Posterior cingulate gyrus (tissue), 11 donors: ENCODE measurements at places on chromosomes 12 and 14.
A peak's percentile ranks its signal among the peaks of the same experiment; 100 is the strongest.

DNA sequence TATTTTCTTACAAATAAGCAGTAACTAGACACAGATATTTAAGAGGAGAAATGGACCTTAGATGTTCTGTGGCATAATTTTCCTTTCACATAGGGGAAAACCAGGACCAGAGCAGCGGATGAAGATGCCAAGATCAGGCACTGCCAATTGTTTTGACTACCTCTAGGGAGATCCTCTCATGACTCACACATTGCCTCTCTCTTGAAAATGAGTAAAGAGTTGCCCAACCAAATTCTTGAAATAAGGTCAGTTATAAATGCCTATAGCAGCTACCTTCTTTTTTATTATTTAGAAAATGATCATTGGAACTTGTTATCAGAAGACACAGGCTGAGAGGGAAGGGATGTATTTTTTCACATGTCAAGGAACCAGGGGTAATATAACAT, 263.4 kb upstream of the PLEKHG7 start:
- no peak for DNase-seq

DNA sequence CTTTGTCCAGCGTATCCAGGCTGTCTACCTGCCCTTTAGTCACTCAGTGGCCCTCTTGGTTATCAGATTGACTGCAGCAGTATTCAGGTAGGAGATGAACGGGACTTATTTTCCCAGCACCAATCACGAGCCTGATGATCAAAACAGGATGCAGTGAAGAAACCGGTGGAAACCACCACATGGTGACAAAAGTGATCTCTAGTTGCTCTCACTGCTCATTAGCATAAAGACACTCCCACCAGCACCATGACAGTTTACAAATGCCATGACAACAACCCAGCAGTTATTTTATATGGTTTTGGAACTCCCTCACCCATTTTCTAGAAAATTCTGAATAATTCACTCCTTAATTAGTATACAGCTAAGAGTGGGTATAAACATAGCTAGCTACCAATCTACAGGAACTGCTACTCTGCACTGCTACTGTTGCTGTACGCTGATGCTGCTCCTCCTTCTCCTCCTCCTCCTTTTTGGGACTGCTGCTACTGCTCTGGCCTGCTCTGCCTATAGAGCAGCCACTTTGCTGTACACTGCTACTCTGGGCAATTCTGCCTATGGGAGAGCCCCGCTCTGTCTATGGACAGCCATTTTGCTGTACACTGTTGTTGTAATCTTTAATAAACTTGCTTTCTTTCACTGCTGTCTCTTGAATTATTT, 142.5 kb upstream of the SSTR1 start:
- no peak for DNase-seq

DNA sequence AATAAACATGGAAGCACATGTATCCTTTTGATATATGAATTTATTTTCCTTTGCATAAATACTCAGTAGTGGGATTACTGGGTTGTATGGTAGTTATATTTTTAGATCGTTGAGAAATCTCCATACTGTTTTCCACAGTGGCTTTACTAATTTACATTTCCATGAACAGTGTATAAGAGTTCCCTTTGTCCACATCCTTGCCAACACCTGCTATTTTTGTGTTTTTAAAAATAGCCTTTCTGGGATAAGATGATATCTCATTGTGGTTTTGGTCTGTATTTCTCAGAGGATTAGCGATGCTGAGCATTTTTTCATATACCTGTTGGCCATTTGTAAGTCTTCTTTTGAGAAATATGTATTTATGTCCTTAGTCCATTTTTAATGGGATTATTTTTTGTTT, 329.2 kb upstream of the KITLG start:
- DNase-seq, result no peak

DNA sequence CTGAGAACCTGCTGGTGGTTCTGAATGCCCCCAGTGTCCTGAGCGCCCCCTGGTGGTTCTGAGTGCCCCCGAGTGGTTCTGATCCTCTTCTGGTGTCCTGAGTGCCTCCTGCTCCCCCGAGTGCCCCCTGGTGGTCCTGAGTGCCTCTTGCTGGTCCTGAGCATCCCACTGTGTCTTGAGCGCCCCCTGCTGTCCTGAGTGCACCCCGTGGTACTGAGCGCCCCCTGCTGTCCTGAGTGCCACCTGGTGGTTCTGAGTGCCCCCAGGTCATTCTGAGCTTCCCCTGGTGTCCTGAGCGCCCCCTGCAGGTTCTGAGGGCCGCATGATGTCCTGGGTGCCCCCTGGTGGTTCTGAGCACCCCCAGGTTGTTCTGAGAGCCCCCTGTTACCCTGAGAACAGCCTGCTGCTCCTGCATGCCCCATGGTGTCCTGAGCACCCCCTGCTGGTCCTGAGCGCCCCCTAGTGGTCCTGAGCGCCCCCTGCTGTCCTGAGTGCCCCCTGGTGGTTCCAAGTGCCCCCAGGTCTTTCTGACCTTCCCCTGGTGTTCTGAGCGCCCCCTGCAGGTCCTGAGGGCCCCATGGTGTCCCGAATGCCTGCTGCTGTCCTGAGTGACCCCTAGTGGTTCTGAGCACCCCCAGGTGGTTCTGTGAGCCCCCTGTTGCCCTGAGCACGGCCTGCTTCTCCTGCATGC, 1165.4 kb downstream of the TMEM121 start:
- DNase-seq, result no peak

DNA sequence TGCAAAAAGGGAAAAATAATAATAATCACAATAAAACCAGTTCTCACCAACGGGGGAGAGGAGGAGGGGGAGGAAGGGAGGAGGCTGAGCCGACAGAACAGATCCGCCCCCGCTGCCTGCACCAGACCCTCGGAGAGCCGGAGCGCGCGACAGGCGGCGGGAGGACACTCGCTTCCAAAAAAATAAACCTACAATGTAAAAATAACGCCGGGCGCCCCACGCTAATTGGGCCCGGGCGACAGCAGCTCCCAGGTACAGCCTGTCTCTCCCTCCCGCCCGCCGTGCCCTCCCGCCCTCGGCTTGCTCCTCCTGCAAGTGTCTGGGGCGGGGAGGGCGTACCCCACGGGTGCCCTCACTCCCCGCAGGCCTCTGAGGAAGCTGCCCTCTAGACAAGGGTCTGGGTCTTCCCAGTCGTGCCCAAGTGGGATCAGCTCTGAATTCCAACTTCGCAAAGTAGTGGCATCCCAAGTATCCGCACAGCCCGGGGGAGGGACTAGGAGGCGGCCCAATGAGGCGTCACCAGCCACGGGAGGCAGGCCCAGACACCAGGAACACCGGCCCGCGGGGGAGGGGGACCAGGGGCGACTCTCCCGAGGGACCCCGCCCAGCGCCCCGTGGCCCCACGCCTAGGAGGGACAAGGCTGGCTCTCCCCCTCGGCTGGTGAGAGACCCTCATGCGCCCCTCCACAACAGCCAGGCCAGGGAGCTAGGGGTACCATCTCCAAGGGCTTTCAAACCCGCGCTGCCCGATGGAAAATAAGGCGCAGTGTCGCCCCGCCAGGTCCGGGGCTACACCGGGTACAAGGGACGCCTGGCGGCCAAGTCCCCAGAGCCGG, 1.0 kb downstream of the NCOR2 start:
- DNase-seq, result peak; percentile 82

DNA sequence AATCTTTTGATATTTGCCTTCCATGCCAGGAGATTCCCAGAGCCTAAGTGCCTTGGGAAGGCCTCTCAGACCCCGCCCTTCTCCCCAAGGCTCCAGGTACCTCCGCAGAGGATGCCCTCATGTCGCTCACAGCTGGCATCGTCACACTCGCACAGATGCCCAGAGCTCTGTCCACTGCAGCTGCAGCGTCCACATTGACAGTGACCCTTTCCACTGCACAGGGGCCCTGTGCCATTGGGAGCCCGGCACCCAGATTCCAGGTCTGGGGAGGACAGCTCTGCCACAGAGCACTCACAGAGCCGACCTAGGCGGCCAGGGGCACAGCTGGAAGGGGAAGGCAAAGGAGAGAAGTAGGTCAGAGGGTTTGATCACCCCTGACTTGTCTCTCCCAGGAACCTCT, 12.3 kb upstream of the CSAD start:
- no peak for DNase-seq

GRCh38 chr14:103832046-103832445, 15.3 kb downstream of the PPP1R13B start:
- no peak for DNase-seq

GRCh38 chr12:6784296-6784695, 5.0 kb upstream of the CD4 start:
- DNase-seq, result no peak

- DNase-seq, result peak; percentile 70
These were observed 18.6 kb upstream of the GALNT8 start for GRCh38 chr12:4701395-4702190.

DNA sequence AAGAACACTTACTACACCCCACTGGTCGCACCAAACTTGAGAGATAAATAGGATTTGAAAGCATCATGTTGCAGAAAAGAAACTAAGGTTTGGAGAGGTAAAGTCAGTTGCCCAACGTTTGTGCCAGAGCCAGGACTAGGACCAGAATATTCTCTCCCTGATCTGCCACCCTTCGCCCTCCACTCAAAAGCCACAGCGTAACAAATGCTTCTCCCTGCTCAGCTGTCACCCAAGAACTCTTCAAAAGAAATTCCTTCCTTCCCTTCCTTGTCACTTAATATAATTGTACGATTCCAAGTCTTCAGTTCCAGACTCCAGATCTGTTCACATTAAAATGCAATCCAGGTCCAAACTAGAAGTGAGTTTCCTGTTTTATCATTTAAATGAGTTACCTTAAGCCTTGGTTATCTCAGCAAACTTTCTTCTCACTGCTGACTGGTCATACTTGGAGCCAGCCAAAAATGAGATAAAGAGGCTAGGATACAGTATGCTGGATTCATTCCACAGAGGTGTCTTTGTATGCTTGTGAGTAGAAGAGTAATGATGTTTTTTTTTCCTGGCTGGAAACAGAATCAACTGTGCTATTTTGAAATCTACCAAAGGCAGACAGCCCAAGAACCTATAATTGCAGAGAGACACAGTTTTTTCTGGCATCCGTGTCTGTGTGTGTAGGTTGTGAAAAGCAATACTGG, 12.8 kb upstream of the PPFIBP1 start:
- DNase-seq, result no peak

GRCh38 chr14:74635847-74636246, 23.8 kb upstream of the LTBP2 start:
- DNase-seq, result no peak

- no peak for DNase-seq
These were observed 21.4 kb upstream of the RCOR1 start for GRCh38 chr14:102571043-102571442.

- no peak for DNase-seq
These were observed 418.9 kb downstream of the ZFP36L1 start for GRCh38 chr14:68373847-68374444.

GRCh38 chr14:96920023-96920422, 122.8 kb downstream of the VRK1 start:
- no peak for DNase-seq
